Activated naive CD4-positive, alpha-beta T cell (primary cell): ENCODE measurements at places on chromosomes 7 and 10.

DNA sequence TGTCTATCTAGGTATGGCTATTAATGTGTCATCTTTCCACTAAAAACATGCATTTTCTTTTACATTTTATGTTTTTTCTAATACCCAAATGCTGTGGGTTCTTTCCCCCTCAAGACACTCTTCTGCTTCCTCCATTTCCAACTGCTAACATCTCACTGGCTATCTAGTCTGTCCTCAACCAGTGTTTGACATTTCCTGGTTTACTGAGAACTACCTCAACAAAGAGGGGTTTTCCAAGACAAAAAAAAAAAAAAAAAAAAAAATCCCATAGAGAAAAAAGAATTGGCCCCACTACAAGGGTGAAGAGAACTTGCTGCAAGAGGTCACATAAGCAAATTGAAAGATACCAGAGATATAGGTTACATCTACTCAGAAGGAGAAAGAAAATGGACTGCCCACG is 359.7 kb downstream of the CRPPA start:
- no peak for DNase-seq

DNA sequence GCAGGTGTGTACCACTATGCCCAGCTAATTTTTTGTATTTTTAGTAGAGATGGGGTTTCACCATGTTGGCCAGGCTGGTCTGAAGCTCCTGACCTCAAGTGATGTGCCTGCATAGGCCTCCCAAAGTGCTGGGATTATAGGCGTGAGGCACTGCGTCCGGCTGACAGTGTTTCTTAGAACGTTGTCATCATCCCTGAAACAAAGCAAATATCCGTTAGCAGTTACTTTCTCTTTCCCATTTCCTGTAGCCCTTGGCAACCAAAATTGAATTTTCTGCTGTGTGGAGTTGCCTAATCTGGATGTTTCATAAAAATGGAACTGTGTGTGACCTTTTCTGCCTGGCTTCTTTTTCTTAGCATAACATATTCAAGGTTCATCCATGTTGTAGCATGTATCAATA is 22.4 kb downstream of the ZNF33A start:
- no peak for DNase-seq

- DNase-seq: no peak
Measured at GRCh38 chr7:5564894-5565293, 141.3 kb upstream of the TNRC18 start.

GRCh38 chr10:88598055-88598454 is 11.5 kb downstream of the LIPJ start:
- DNase-seq: no peak

GRCh38 chr7:131109011-131109758 is 218.5 kb upstream of the MKLN1 start:
- no peak for DNase-seq

GRCh38 chr10:46266306-46266985 is 20.4 kb upstream of the ANTXRL start:
- DNase-seq: no peak

DNA sequence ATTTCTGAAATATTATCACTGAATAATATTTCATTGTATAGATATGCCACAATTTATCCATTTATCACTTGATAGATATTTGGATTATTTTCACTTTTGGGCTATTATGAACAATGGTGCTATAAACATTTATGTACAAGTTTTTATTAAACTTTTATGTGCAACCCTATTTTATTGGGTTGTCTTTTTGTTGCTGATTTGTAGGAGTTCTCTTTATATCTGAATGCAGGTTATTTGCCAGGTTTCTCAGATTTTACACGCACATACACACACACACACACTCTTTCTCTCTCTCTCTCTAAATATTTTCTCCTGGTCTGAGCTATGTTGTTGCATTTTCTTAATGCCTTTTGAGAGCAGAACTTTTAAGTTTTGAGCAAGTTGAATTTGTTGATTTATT is 36.2 kb downstream of the ADK start:
- no peak for DNase-seq

DNA sequence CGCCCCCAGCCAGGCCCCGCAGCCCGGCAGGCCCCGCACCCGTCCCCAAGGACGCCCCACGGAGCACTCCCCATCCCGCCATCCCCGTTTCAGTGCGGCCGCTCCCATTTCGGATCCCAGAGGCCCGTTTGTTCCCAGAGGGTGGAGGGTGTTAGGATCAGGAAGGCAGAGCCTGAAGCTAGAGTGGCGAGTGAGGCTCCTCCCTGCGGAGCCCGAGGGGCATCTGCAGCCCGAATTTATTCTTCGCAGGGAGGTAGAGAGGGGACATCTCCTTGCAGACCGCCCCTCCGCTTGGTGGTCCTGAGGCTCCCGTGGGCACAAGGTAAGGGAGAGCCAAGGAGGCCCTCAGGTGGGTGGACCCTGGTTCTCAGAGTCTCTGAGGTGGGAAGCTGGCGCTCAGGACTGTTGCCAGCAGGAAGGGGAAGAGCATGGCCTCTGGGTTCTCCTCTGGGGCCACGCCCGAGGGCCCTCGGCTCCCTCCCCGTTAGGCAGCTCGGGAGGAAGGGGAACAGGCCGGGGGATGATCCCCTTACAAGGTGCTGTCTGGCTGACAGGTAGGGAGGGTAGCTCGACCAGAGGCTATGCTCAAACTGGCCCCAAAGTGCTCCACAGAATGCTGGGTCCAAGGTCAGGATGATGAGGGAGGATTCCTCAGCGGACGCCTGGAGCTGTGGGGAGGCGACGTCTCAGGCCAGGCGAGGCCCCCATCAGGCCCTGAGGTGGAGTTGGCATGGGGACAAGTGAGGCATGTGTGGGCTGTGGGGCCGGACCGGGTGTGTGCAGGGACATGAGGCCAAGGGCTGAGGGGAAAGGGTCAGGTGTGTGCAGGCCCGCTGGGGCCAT is 17.4 kb downstream of the POLL start:
- no peak for DNase-seq

- DNase-seq: no peak
Measured at GRCh38 chr10:100534726-100535125, 1.0 kb upstream of the HIF1AN start.

DNA sequence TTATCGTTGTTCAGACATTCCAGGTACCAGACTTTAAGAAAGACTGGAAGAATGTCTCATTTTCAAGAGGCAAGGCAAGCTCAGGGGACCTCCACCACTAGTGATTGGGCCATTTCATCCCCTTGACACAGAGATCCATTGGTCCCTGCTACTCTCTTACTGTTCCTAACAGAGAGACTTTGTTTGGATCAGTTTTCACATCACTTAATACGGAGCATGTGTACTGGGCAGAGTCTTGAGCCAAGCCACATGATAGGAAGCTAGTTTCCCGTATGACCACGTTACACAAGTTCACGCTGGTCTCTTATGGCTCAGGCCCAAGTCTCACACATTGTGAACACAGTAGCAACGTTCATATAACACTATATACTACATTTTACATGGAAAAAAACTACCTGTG is 269.9 kb downstream of the BAMBI start:
- no peak for DNase-seq

DNA sequence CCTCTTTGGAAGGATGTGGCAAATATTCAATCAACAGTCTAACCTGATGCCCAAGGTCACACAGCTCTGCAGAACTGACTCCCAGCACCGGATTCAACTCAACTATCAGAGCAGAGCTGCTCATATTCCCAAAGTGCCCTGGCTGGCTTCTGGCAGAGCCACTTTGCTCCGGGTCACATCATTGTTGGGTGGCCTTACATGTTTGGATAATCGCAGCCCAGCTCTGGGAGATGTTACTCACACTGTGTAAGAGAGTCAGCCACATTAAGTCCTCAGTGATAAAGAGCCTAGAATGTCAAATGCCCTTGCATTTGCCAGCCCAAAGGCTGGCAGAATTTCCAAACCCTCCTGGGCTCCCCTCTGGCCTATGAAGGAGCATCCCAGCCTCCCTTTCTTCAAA is 79.8 kb upstream of the PDE1C start:
- DNase-seq: no peak

- no peak for DNase-seq
Measured at GRCh38 chr10:47261121-47261520, 38.9 kb upstream of the GDF10 start.

- DNase-seq: no peak
Measured at GRCh38 chr7:134919240-134919641, 67.1 kb upstream of the AGBL3 start.

- DNase-seq: no peak
Measured at GRCh38 chr10:33808475-33808874, 474.0 kb upstream of the NRP1 start.

GRCh38 chr7:116393654-116394053 is 105.9 kb upstream of the CAV2 start:
- no peak for DNase-seq

GRCh38 chr10:69461243-69462025 is 10.2 kb downstream of the TSPAN15 start:
- no peak for DNase-seq

DNA sequence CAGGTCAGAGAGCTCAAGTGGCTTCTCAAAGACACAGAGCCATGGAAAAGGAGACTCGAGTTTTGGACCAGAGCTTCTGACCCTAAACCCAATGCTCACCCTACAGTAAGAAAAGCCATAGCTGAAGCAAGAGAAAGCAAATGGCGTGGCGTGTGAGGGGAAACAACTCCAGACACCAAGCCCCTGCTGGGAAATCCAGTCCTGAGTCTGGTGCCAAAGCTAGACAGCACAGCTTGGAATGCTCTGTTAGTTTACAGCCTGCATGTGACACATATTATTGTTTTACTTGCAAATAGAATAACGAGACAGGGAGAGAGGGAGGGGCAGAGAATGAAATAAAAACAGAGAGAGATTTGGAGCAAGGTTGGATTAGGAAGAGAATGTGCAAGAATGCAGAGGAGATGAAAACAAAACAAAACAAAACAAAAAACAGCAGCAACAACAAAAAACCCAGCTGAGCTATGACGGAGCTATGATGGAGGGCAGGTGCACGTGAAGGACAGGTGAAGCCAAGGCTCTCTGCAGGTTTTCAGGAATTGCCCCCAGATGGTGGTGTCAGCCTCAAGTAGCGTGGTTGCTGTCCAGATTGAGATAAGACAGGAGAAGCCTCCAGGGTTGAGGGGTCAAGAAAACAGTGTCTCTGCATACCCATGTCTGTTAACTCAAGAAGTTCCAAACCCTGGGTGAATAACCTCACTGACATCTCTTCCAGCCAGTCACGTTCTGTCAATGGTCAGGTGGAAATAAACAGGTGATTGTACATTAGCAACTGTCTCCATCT is 69.7 kb upstream of the LRRC18 start:
- no peak for DNase-seq

- DNase-seq: no peak
Measured at GRCh38 chr7:104137511-104137910, 70.3 kb downstream of the ORC5 start.

DNA sequence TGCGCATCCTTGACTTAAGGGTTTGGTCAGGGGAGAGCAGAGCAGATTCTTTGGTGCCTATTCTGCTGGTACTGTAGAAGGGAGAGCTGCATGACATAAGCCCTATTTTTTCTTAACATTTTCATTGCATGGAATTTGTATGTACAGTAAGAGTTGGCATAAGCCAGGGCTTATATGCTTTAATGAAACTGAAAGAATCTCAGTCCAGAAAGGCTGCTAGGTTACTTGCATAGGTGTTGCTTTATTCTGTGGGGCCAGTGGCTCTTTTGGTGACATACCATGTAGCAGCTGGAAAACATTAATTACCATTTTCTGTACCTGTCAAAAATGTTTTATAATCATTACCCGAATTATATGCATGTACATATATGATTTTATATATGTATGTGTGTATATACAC is 152.1 kb downstream of the LYZL1 start:
- DNase-seq: no peak

DNA sequence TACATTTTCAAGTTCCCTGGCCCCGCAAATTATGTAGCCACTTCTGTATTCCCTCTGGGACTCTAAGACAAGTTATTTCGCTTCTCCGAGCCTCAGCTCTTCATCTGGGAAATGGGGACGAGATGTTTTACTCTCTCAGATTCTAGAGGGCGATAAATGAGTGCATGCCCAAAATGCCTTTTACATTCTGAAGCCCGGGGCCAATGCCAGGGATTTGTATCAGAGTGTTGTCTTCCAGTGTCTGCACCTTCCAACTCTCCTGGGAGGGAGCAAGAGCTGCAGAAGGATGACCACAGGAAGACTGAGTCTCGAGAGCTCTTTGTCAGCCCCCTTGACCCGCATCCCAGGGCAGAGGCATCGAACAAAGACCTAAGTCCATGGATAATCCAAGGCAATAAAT is 39.9 kb downstream of the BUB3 start:
- DNase-seq: no peak

DNA sequence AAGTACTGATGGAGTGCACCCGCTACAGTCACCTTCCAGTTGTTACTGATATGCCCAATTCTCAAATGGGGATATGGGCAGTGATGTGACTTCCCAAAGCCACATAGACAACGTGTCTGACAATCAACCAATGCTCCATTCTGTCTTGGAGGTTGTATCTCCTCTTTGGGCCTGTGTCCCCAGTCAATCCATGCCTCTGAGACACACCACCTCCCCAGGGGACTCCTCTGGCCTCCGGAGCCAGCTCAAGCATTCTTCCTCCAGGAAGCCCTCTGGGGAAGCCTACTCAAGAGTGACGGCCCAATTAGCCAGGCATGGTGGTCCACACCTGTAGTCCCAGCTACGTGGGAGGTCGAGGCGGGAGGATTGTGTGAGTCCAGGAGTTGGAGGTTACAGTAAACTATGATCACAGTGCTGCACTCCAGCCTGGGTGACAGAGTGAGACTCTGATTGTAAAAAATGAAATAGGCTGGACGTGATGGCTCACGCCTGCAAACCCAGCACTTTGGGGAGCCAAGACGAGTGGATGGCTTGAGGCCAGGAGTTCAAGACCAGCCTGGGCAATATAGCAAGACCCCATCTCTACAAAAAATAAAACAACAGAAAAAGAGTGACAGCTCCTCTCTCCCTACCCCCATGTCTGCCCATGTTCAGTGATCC is 99.5 kb upstream of the TNRC18 start:
- no peak for DNase-seq

DNA sequence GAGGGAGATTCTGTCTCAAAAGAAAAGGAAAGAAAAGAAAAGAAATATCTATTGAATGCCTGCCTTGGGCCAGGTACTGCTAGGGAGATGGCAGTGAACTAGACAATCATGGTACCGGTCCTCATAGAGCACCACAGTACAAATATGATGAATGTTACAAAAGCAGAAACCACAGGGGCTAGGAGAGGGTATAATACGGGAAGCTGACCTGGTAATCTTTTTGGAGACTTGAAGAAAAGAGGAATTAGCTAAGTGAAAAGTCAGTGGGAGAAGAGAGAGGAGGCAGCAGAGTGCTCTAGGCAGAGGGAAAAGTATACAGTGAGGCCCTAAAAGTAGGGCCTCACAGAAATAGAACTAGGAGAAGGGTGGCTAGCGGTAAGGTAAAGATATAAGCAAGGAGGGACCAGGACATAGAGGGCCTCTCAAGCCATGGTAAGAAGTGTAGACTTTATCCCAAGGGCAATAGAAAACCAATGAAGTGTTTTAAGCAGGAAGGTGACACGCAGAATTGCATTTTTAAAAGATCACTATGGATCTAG is 42.8 kb upstream of the WNT8B start:
- no peak for DNase-seq

GRCh38 chr10:132878091-132878729 is 64.2 kb downstream of the CFAP46 start:
- no peak for DNase-seq

GRCh38 chr10:105070249-105070648 is 429.2 kb downstream of the SORCS3 start:
- no peak for DNase-seq

GRCh38 chr7:450036-450435 is 69.6 kb downstream of the PDGFA start:
- DNase-seq: no peak

GRCh38 chr7:68542831-68543230 is 1055.4 kb upstream of the AUTS2 start:
- no peak for DNase-seq

- no peak for DNase-seq
Measured at GRCh38 chr7:130903358-130903974, 169.5 kb upstream of the KLF14 start.

- no peak for DNase-seq
Measured at GRCh38 chr10:70317943-70318318, 34.1 kb upstream of the NPFFR1 start.
